ENCODE measurements at places on chromosomes 16 and 17. TPM values are rescaled to one million over a fixed set of nuclear protein-coding genes. Genes with fewer than 3 reads are reported as not detected.

Gene TNFRSF17
- total RNA-seq = not detected

Gene TUBB3
- 48.3 TPM for total RNA-seq

Gene C17orf50
- not detected for total RNA-seq

Gene TP53TG3F
- total RNA-seq = not detected

Gene KRTAP9-4
- total RNA-seq = not detected

Gene WIPF2
- 9.0 TPM for total RNA-seq

Gene ANKFN1
- total RNA-seq = 1.0 TPM

Gene TRPV3
- total RNA-seq = 1.6 TPM

Gene CLEC19A
- total RNA-seq = not detected

Gene ZFPM1
- total RNA-seq = 0.85 TPM

Measured in SJCRH30 (cell line).